Globus pallidus (tissue), 1 donor: ENCODE measurements at places on chromosomes 11 and 22.

- DNase-seq: no peak
Measured at GRCh38 chr11:90947930-90948329, 725.1 kb upstream of the CHORDC1 start.

GRCh38 chr22:42848941-42849550 lies 8.0 kb downstream of the ARFGAP3 start:
- no peak for DNase-seq

- peak; percentile 31 for DNase-seq
Measured at GRCh38 chr22:22720201-22720723, 75.8 kb downstream of the GGTLC2 start.

- DNase-seq: no peak
Measured at GRCh38 chr22:38144025-38144405, 33.5 kb upstream of the BAIAP2L2 start.

- peak; percentile 18 for DNase-seq
Measured at GRCh38 chr11:103806130-103806895, 230.1 kb upstream of the DDI1 start.

- DNase-seq: no peak
Measured at GRCh38 chr11:132751516-132752250, 780.6 kb downstream of the OPCML start.
